ENCODE measurements at places on chromosomes 4 and X.

DNA sequence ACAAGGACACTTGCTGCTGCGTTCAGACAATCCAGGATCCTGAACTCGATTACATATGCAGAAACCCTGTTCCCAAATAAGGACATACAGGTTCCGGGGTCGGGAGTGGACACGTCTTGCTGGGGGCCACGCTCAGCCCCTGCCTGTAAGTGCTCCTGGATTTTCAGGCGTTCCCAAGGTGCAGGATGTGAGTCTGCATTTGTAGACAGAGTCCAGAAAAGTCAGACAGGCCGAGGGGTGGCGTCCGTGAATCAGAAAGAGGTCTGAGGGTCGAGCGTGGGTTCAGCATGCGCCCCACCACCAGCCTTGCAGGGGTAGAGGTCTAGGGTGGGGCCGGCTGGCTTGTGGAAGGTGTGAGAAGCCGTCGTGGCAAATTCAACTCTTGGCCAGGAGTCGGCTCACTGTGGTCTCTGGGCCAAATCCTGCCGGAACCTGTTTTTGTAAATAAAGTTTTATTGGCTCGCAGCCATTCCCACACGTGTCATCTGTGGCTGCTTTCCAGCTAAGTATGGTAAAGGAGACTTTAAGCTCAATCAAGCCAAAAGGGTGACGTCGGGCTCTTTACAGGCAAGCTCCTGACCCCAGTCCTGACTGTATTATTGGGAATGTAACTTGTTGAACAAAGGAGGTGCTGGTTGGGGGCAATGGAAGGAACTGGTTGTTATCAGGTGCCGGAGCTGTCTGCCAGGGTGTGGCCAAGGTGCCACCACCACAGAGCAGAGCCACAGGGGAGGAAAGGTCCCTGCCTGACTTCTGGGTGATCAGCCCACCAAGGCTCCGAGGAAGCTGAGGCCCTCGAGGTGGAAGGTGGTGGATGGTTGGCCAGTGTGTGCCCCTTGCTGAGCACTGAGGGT, 7.4 kb downstream of the DOK7 start:
- no peak for DNase-seq

DNA sequence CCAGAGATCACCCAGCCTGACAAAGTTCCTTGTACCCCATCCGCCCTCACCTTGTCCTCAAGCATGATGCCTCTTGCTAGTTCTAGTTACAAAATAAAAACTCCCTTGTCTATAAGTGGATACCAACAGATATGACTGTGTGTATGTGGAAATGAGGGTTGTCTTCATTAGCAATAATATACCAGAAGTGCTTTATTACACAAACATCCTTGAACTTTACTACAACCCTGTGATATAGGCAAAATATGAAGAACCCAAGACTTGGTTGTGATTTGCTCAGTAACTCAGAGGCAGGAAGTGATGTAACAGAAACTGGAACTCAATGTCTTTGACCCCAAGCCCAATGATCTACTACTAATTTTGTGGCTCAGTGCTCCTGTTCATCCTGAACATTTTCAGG, 97.6 kb downstream of the AKAP4 start:
- DNase-seq = no peak

DNA sequence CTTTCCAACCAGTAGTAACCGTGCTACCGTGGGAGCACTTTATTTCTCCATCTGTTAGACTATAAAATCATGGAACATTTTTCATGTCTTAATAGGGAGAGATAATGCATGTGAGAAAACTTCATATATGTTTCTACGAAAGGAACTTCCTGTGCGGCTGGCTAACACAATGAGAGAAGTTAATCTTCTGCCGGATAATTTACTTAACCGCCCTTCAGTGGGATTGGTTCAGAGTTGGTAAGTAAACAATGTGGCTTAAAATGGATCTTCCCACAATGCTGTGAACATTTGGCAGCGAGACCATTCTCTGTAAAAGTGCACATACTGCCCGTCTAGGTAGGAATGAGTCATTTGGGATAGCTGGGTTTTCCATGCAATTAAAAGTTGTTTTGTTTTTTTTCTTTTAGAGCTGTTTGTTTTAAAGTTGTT, 29.6 kb downstream of the PDK3 start:
- peak; percentile 59 for DNase-seq

DNA sequence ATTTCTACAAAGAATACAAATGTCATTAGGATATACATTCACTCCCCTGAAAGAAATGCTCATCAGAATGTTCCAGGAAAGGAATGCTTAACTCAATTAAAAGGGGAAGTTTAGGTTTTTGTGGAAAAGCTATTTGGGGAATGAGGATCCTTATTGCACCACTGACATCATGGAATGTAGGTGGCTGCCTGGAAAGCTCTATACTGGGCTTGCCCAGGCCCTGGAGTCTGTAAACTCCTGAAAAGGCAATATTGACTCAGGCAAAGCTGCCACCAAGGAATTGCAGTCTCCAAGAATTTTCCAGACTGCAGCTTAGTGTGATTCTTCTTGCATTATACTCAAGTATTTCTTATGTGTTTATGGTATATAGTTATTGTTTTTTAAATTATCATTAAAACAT, 15.7 kb downstream of the DAPP1 start:
- DNase-seq = no peak

DNA sequence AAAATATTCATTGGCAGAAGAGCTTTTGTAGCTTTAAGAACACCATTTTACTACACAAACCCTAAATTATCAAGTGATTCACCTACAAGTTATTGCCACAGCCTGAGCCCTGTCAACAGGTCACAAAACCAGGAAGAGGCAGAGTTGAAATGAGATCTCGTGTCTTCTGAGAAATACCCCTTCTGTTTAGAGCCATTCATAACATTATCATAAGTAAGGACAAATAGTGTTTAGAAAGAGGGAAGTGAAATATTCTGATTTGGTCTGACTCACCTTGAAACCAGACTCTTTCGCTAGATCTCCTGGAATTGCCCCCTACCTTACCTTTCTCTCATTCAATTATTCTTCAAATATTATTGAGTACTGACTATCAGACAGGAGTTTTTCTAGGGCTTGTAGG, 5.9 kb downstream of the ETDB start:
- no peak for DNase-seq

DNA sequence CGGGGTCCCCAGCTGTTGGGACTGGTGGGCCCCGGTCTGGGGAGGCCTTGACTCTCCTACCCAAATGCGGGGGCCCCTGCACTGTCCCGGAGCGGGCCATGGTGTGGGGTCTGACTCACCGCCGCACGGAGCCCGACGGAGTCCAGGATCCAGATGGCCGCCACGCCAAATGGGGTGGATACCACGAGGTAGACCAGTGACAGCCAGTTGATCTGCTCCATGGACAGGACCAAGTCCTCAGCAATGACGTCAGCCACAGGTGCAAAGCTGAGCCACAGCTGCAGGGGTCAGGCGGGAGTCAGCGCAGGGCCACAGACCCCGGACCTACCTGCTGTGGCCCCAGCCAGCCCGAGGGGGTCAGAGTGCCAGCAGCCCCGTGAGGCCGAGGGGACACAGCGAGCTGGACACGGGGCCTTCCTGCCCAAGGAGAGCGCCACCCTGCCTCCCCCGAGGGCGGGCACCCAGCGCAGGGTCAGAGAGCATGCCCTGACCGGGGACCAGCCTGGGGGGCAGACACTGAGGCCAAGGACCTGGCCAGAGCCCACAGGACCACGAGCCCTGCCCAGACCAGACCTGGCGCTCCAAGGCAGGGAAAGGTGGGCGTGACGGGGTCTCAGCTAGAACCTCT, 2.4 kb downstream of the SLC49A3 start:
- DNase-seq = no peak

GRCh38 chr4:3873408-3874027, 107.3 kb downstream of the ADRA2C start:
- no peak for DNase-seq

- DNase-seq = no peak
These were observed 62.0 kb upstream of the SLC10A4 start for GRCh38 chr4:48421101-48421500.

DNA sequence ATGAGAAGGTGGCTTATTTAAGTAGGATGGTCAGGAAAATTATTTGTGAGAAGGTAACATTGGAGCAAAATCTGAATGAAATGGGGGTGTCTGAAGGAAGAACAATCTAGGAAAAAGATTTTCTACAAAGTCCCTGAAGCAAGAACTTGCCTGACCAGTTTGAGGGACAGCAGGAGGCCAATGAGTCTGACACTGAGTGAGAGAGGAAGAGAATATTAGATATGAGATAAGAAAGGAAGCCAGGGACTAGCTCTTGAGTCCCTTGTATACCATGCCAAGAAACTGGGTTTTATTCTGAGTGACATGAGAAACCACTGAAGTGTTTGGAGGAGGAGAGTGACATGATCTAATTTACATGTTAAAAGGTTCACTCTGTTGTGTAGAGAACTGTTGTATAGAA, 1478.9 kb downstream of the RPA4 start:
- no peak for DNase-seq

GRCh38 chr4:137641544-137641943, 109.2 kb upstream of the PCDH18 start:
- DNase-seq = peak; percentile 95

- no peak for DNase-seq
These were observed 63.7 kb downstream of the TENM3 start for GRCh38 chr4:182306792-182307507.

- no peak for DNase-seq
These were observed 7.5 kb upstream of the FGF5 start for GRCh38 chr4:80259012-80259411.

DNA sequence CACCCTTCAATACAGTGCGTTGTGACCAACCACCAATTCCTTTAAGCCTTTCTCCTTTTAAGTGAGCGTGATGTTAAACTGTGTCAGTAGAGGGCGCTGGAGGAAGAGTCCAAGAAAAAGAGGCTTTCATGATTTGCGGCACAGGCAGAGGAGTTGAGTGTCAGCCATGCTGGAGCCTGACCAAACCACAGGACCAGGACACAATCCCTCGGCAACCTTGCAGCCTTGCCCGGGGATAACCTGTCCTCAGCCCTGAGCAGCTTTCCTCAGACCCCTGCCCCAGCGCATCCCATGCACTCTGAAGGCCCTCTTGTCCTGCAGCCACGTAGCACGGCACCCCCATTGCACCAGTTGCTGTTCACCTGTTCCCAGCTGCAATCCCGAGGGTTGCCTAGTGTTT, 53.5 kb upstream of the SMIM31 start:
- no peak for DNase-seq

GRCh38 chrX:4239650-4240540, 526.4 kb upstream of the PRKX start:
- no peak for DNase-seq

DNA sequence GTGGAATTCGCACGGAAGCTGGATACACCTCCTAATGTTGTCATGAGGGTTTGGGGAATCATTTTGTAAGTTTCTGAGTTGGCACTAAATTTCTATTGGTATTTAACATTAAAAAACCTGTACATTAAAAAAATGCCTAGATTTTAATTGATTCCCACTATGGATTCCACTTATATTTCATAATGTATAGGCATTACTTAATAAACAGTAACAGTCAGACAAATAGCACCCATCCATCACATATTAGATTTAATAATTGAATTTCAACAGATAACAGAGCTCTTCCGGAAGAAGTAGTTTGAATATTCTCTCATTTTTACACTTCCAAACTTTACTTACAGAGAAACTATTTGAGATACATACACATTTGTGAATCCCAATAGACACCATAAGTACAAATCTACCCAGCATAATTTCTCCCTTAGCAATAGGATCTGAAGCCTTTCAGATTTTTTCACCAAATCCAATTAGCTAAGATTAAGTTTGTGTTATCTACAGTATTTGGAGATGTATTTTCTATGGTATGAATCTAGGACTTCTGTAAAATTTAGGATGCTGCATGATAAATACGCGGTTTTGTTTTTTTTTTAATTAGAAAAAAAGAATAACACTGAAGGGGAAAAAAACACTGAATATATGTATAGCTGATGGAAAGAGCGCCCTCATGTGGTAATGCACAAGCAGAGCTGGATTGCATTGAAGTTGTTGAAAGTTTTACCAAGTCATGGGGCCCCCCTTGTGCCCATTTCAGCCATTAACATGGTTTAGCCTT, 12.2 kb upstream of the ODAM start:
- peak; percentile 9 for DNase-seq

DNA sequence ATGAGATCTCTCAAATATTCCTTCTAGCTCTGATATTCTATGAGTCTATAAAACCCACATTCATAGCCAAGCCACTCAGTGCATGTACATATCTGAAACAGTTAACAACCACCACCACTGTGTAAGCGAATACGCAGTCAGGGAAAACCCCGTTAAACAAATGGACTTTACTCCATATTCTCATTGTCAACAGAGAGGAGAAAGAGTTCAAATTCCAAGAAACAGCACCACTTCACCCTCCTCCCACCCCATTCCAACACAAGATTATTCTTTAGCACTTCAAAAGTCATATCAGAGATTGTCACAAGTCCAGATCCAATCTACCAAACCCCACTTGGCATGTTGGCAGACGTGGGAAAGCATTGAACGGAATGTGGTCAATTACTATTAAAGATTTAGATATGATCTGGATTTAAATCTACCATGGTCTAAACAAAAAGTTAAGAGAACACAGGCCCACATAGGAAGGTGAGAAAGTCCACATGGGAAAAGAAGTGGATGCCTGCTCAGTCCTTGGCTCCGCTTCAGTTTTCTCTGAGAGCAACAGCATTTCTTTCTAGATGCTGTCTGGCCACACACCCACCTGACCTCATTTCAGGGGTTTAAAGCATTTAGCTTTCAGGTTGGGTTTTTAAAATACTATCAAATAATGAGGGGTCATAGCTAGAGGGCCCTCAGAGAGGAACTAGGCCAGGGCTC, 39.8 kb upstream of the KLHL13 start:
- DNase-seq = no peak

- no peak for DNase-seq
These were observed 179.4 kb downstream of the QDPR start for GRCh38 chr4:17332478-17332877.

- no peak for DNase-seq
These were observed 8.0 kb upstream of the HNRNPD start for GRCh38 chr4:82381661-82382296.

- peak; percentile 53 for DNase-seq
These were observed 195.1 kb upstream of the EDNRA start for GRCh38 chr4:147285751-147286150.

DNA sequence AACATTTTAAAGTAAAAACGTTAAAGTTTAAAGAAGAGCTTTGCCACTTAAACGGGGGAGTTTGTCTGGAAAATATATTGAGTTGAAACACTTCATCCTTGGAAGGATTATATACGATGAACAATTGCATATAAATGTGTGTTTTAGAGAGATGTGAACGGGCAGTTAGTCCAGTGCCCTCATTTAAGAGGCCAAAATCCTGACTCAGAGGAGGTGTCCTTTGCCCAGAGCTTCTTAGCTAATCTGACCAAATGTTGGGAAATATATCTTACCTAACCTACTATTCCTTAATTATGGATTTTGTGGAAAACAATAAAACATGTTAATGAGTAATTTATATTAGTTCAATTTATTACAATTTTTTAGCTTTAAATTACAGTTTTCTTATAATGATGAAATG, 327.2 kb upstream of the DIPK2B start:
- no peak for DNase-seq

GRCh38 chr4:41656572-41657520, 91.7 kb downstream of the PHOX2B start:
- no peak for DNase-seq

DNA sequence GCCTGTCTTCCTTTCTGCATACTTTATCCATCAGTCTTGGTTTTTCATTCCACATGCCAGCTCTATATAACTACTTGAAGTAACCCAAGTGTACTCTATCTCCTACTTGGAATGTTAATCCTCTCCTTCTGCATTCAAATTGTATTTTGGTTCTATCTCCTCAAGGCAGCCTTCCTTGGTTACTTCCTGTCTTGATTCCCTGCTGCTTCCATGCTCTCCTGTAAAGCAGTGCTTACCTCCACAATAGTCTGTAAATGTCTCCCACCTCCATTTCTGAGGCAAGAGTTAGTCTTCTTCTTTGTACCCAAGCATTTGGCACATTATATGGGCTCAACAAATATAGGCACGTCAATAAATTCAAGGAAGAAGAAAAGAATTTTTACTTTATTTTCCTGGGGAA, 298.4 kb downstream of the ARHGAP24 start:
- no peak for DNase-seq

Data from stromal cell of bone marrow (primary cell).